Hematopoietic multipotent progenitor cell (in vitro differentiated cells): ENCODE measurements at places on chromosomes 12 and 14. TPM values are rescaled to one million over a fixed set of nuclear protein-coding genes. Genes with fewer than 3 reads are reported as not detected.

- no peak for DNase-seq
These were observed 272.2 kb downstream of the ALG10B start for GRCh38 chr12:38588624-38589305.

DNA sequence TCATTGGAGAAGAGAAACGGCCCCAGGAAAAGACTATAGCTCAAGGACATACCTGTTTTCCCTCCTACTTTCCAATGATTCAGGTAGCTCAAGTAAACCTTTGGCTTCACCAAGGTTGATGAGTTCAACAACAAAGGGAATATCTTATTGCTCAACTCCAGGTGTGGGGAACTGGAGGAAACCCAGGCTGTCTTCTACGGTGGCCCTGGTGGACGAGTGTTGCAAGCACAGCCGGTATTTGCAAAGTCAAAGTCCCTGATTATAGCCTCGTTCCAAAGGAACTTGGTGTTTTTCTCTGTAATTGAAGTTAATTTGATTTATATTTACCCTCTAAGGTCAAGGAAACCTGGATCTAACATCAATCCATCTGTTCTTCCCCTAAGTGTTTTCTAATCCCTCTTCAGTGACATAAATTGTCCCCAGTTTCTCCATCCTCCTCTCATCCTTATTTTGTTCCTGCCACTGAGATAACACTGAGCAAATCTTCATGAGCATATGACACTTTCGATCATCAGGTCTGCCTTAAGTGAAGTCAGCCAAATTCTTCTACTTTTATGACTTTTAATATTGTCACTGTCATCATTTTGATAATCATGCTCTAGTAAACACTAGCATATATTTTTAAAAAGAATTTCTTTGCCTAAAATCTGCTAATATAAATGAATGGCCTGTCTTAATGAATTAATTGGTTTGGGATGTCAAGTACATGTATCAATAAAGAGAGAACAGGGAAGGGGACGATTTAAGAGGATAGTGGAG is 174.6 kb upstream of the TBX3 start:
- DNase-seq: no peak

RAPGEF3 gene
- total RNA-seq: 15.6 TPM

DNA sequence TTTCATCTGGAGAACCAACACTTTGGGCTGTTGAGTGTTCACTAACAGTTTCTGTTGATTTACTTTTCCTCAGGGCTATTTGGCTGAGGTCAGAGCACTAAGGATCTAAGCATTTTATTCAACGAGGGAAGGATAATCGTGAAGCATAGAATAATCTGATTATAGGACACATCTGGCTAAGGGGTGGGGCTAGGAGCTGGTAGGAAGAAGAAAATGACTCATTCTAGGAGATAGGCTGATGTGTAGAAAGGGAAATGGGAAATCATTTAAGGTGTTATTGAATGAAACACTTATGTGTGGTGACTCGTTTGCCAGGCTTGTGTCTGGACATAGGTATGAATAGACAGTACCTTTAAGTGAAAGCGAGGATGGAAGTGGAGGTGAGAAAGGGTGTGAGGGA is 167.2 kb downstream of the ETNK1 start:
- no peak for DNase-seq

KLRC4 gene
- not detected for total RNA-seq

GRCh38 chr14:37232907-37233481 is 35.3 kb downstream of the MIPOL1 start:
- no peak for DNase-seq

DNA sequence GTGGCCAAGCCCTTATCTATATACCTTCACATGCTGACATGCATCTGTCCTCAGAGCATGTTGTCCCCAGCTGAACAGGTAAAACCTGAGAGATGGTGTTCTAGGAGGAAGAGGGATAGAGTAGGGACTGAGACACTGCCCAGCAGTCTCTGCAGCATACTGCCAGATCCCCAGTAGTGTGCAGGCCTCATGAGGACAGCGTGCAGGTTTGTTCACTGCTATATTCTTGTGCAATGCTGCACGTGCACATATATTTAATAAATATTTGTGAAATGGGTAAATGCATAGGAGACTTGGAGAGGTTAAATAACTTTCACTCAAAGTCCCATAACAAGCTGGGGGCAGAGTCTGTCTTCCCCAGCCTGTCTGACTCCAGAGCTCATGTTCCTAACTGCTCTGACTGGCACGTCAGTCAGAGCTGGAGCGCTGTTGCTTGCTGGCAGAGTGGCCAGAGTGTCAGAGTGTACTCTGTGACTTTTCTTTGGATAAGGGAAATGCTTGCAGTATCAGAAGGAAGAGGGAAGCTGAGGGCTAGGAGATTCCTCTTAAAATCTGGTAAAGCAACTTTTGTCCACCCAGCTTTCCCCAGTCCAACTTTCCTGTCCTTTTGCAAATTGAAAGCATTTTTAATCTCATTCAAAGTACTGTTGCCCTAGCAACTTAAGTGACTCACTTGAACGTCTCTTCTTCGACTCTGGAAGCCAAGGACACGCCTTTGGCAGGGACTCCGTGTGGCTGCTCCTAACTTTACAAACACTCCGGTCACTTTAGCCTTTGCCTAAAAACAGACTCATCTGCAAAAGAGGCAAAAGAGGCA is 14.9 kb upstream of the POLR3B start:
- no peak for DNase-seq

DNA sequence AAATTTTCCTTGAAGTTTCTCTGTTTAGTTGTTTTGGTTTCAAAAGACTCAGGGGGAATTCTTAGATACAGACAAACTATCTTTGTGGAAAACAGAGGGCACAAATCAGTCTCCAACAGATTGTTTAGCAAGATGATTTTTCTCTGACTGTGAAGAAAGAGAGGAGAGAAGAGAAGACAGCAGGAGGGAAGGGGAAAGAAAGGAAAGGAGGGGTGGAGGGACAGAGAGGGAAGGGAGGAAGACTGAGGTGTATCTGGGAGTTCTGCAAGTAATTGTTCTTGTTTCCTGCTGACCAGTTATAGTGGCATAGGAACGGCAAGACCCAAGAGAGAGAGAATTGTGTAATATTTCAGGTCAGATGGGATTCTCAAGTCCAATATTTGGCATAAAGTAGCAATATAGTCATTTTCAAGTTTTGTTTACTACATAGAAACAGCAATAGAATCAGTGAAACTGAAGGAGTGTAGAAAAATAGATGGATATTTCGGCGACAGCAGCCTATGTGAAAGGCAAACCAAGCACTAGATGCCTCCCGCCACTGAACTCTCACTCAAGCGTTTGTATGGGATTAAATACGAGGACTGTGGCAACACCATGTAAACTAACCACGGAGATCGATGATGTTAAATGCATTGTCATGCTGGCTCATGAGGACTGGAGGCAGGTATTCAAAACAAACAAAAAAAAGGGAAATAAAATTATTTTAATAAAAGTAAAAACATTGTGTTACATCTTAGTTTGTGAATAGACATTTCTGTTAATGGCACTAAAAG is 342.5 kb downstream of the SLC16A7 start:
- no peak for DNase-seq

GRCh38 chr12:92434607-92435025 is 268.2 kb upstream of the PLEKHG7 start:
- no peak for DNase-seq
